ENCODE measurements at places on chromosomes 6 and 20.
A peak's percentile ranks its signal among the peaks of the same experiment; 100 is the strongest.

GRCh38 chr6:40340196-40340595 lies 247.0 kb downstream of the LRFN2 start:
- no peak for DNase-seq

DNA sequence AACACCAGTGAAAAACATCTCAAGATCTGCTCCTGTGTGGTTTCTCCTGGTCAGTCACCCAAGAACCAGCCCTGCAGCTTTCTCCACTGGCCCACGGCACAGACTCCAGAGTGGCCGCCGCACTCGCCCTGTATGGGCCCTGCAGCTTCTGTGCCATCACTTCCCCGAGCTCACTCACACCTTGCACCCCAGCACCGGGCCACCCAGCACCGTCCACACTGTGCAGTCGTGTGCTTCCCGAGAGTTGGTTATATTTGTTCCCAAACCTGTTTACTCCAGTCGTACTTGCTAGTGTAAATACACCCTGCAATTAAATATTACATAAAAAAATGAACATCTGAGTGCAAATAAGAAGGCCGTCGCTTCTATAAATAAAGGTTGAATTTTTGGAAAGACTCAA lies 341.7 kb downstream of the CDH26 start:
- DNase-seq: no peak

GRCh38 chr6:15410752-15411151 lies 164.9 kb downstream of the JARID2 start:
- no peak for DNase-seq

- DNase-seq: no peak
These were observed 1.1 kb downstream of the OCSTAMP start for GRCh38 chr20:46549188-46549972.

GRCh38 chr20:46774236-46774635 lies 64.8 kb downstream of the SLC2A10 start:
- DNase-seq: no peak

- no peak for DNase-seq
These were observed 115.4 kb downstream of the CFAP61 start for GRCh38 chr20:20167698-20168097.

DNA sequence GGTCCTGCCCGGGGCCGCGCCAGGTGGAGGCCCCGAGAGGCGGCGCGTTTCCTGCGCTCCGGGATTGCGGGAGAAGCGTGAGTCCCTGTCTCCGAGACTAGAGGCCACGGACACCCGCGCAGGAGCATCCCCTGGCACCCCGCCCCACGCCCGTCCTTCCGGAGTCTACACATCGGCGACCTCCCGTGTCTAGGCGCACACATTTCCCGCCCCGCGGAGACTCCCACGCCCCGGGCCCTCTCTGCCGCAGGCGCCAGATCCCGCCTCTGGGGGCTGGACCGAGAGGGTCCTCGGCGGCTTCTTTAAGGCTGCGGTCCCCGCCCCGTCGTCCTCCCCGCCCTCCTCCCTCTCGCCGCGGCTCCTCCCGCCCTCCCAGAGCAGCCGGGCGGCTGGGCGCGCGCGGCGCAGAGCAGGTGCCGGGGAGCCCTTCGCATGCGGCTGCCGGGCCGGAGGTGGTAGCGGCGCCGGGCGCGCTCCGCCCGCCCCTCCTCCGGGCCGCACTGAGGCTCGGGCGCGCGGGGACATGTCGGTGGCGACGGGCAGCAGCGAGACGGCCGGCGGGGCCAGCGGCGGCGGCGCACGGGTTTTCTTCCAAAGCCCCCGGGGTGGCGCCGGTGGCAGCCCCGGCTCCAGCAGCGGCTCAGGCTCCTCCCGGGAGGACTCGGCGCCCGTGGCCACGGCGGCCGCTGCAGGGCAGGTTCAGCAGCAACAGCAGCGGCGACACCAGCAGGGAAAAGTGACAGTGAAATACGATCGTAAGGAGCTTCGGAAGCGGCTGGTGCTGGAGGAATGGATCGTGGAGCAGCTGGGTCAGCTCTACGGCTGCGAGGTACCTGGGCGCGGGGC lies at the start of gene PPP1R14C:
PPP1R14C (plus strand) TSS at position 375 of the 846 bp plus-strand sequence; CDS start at position 524, 149 bp downstream.
- DNase-seq: no peak

DNA sequence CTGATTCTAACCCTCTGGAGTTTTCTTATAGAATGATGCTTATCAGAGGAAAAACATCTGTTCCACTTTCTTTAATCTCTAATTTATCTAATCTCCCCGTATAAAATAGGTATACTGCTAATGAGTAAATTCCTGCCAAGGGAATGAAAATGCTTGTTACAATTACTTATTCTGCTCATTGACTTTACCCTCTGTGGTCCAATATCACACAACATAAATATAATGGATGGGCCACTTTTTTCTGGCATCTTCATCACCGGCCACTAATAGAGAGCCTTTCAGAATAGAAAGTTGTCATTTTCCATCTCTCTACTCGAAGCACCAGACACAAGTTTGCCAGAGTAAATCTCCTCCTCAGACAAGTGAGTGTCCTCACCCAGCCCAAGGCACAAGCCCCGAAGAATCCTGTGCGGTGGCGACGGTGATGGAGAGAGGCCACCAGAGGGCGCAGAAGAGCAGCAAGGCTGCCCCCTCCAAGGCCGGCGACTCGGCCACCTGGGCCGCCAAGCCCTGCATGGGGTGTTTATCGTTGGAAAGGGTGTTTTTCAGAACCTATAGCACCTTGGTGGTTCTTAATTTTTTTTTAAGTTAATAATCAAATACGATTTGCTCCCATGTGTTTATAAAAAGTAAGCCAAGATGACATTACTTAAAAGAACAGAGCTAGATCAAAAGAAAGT lies 212.9 kb upstream of the ARID1B start:
- DNase-seq: peak; percentile 30

All from AG04450 (cell line).